Mucosa of descending colon (tissue), 3 donors: ENCODE measurements at places on chromosomes 6 and 20.

GRCh38 chr6:113634352-113635163, 222.6 kb upstream of the MARCKS start:
- DNase-seq: no peak

- no peak for DNase-seq
Observed at GRCh38 chr6:45650524-45651135, 272.9 kb upstream of the SUPT3H start.

- DNase-seq: no peak
Observed at GRCh38 chr20:51193066-51193772, 170.3 kb upstream of the KCNG1 start.

- no peak for DNase-seq
Observed at GRCh38 chr6:69790629-69791028, 6.2 kb downstream of the LMBRD1 start.

GRCh38 chr6:45667300-45667699, 289.6 kb upstream of the SUPT3H start:
- DNase-seq: no peak

- DNase-seq: no peak
Observed at GRCh38 chr6:75759207-75759606, 10.2 kb downstream of the MYO6 start.

DNA sequence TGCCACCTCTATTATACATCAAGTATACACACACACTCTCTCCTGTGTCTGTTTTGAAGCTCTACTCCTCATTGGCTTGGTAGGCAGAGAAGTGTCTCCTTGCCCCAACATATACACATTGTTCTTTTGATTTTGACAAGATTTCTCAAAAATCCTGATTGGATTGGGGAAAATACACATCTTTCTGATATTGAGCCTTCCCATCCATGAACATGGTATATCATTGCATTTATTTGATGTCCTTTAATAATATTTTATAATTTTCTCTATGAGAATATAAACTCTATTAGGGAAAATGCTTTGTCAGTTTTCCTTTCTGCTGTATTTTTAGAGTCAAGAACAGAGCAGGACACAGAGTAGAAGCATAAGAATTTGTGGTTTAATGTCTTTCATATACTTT, 7.2 kb downstream of the TTLL9 start:
- no peak for DNase-seq

DNA sequence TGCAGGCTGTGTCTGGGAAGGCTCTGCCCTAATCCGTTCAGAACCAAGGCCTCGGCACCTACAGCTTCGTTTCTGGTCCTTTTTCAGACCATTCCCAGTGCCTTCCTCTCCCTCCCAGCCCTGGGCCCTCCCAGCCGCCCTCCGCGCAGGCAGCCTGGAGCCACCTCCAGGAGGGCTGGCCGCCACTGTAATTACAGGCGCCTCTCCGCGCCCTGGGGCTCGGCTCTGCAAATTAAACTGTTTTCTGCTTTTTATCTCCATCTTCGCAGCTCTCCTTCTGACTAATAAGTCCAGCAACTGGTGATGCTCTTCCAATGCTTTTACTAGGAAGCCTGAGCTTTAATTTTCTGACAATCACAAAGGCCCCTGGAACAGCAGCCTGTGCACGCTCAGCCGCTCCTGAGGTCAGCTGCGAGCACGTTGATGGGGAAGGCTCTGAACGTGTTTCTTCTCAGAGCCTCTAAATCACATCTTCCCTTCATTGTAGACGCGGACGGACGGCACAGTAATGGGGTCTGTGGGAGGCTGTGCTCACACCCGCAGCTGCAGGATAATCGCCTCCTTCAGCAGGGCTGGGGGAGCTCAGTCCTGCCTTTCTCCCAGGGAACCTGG, 194.6 kb downstream of the DLL1 start:
- no peak for DNase-seq

DNA sequence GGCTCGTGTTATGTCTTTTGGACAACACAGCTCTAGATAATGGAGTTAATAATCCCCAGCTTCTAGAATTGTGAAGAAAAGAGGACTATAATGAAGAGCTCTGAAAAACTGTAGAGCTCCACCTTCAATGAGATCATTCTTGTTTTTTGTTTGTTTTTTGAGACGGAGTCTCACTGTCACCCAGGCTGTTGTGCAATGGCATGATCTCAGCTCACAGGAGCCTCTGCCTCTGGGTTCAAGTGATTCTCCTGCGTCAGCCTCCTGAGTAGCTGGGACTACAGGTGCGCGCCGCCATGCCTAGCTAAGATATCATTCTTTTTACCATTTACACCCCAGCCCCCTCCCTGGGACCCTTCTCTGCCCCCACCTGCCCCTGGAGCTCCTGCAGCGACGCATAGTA, 36.6 kb downstream of the ERGIC3 start:
- DNase-seq: no peak

DNA sequence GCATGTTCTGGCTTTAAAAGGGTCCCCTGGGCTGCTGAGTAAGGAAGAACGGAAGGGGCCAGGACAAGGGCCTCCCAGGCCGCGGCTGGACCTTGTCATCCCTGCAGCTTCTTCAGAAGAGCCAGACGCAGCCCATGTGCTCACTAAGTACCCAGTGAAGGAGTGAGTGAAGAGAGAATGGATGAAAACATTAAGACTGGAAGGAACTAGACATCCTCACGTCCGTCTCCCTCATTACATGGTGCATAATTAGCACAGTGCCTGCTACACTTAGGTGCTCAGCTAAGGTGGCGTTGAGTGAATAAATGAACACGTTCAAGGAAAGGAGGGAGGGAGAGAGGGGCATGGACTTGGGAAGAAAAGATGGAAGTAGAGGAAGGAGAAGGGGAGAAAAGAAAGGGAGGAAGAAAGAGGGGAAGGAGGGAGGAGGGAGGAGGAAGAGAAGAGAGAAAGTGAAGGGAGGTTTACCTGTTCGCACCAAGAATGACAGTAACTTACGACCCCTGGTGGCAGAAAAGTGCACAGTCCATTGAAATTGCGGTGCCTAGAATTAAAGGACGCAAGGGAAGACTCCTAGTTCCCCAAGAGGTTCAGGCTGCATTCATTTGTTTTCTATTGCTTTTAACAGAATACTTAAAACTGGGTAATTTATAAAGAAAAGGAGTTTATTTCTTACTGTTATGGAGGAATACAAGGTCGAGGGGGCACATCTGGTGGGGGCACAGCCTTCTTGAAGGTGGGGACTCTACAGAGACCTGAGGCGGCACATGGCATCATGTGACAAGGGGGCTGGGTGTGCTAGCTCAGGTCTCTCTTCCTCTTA, 8.0 kb downstream of the TP53RK start:
- no peak for DNase-seq
